K562 (cell line): ENCODE measurements at places on chromosomes 4 and X. TPM values are rescaled to one million over a fixed set of nuclear protein-coding genes. Genes with fewer than 3 reads are reported as not detected.

- no peak within 1 kb of the TSS for H3K27ac ChIP-seq
- no peaks in the 10 kb centered on the region; the same call in 1 of the 2 replicates for H3K4me1 ChIP-seq
- H3K36me3 ChIP-seq = no peaks in the 10 kb centered on the region
- H3K27me3 ChIP-seq = no peaks in the 10 kb centered on the region
- DNase-seq = no peak
- H3K4me3 ChIP-seq = no peak within 1 kb of the TSS
Observed at GRCh38 chr4:145679991-145680455, at the start of gene C4orf51. C4orf51 (plus strand) TSS chr4:145680146; CDS start chr4:145680204, 58 bp downstream.

GRCh38 chr4:86118711-86119110, 241.1 kb downstream of the MAPK10 start:
- no peaks in the 10 kb centered on the region for H3K36me3 ChIP-seq
- no peak for DNase-seq
- no peaks in the 10 kb centered on the region for H3K4me1 ChIP-seq
- H3K4me3 ChIP-seq = no peak overlapping the region
- no peaks in the 10 kb centered on the region for H3K27me3 ChIP-seq

Gene BEX1
- not detected in 2 replicates for total RNA-seq

Gene FAM47A
- not detected in 2 replicates for total RNA-seq

Gene PDLIM3
- not detected in 2 replicates for total RNA-seq

- H3K27ac ChIP-seq = no peak overlapping the region
- H3K4me3 ChIP-seq = no peak overlapping the region
- no peak for DNase-seq
- H3K36me3 ChIP-seq = no peaks in the 10 kb centered on the region
- no peaks in the 10 kb centered on the region for H3K4me1 ChIP-seq
Observed at GRCh38 chr4:148141501-148141900, 300.7 kb downstream of the NR3C2 start.

GRCh38 chr4:1047976-1048772, 36.7 kb downstream of the FGFRL1 start:
- no peak for DNase-seq
- no peaks in the 10 kb centered on the region for H3K36me3 ChIP-seq
- no peak overlapping the region for H3K4me3 ChIP-seq
- H3K27me3 ChIP-seq = peaks cover 51% of the 10 kb centered on the region
- H3K4me1 ChIP-seq = peaks cover 59% of the 10 kb centered on the region
- no peak overlapping the region for H3K27ac ChIP-seq

Gene TMEM154
- 1.6 and 2.0 TPM in 2 replicates for total RNA-seq

DNA sequence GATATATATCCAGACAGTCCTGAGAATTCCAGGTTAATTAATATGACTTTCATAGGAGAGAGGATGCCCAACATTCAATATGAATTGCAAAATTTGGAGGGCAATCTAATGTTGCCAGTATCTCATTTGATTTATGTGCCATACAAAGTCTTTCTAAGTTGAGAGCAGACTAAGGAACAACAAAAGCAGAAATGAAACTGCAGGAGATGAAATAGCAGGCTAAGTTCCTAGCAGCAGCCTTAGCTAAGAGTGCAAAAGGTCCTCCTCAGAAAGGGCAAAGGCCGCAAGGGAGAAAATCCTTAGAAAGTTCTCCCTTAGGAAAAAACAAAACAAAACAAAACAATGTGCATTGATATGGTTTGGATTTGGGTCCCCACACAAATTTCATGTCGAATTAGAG, 602.9 kb upstream of the HTR2C start:
- H3K36me3 ChIP-seq = peaks cover 6% of the 10 kb centered on the region; the same call in 1 of the 3 replicates
- no peaks in the 10 kb centered on the region for H3K4me1 ChIP-seq
- no peak overlapping the region for H3K27ac ChIP-seq
- no peak for DNase-seq
- no peak overlapping the region for H3K4me3 ChIP-seq
